ENCODE measurements at places on chromosomes 11 and 22.

GRCh38 chr11:117838901-117839300 is 14.4 kb upstream of the FXYD2 start:
- DNase-seq: no peak

- no peak for DNase-seq
Measured at GRCh38 chr11:655036-655726, 18.1 kb downstream of the DRD4 start.

DNA sequence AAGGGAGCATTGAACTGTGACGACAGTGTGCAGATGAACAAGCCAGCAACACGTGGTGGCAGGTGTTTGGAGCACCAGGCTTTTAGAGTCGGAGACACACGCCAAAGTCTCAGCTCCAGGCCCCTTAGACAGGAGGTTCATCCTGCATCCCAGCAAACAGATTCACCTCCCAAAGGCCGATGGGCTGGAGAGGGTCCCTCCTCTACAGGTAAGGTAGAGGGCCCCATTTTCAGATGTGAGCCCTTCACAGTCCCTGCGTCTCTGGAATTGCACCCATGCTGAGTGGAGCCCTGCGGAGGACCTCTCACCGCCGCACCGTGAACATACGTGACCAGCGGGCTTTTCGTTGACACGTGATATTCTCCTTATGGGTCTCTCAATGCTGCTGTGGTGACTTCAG is 109.0 kb upstream of the B3GAT1 start:
- DNase-seq: no peak

GRCh38 chr22:41485033-41485432 is 16.1 kb downstream of the ACO2 start:
- DNase-seq: no peak

DNA sequence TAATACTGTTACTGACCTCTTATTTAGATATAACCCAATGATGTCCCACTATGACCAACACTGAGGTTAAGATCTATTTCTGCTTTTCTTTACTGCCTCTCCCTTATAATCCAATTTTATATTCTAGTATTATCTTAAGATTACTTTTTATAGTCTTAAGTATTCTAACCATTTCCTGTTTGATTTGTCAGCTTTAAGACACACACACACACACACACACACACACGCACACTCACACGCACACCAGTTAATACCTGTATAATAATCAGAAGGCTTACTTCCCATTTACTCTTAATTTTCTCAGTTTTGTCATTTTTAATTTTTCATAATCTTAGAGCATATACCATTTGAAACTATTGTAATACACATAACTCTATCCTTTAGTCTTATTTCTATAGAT is 226.0 kb upstream of the C11orf87 start:
- DNase-seq: no peak

DNA sequence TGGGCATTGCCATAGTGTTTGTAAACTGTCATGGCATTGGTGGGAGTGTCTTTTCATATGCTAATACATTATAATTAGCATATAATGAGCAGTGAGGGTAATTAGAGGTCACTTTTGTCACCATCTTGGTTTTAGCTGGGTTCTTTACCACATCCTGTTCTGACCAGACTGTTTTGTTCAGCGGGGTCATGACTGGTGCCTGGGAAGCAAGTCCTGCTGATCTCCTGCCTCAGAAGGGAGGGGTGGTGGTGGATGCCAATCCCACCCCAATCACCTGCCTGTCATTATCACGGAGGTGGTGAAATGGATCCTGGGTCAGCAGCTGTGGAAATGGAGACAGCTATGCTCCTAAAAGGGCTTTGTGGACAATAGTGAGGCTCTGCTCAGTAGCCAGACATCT is 31.2 kb downstream of the IL18 start:
- no peak for DNase-seq

- DNase-seq: no peak
Measured at GRCh38 chr11:16356057-16356760, at the start of gene SOX6. Gene SOX6, minus strand, starts transcription at chr11:16356546. Its CDS starts 15,298 bp downstream, at chr11:16341248.

- no peak for DNase-seq
Measured at GRCh38 chr11:112223121-112223520, 3.1 kb upstream of the PTS start.

DNA sequence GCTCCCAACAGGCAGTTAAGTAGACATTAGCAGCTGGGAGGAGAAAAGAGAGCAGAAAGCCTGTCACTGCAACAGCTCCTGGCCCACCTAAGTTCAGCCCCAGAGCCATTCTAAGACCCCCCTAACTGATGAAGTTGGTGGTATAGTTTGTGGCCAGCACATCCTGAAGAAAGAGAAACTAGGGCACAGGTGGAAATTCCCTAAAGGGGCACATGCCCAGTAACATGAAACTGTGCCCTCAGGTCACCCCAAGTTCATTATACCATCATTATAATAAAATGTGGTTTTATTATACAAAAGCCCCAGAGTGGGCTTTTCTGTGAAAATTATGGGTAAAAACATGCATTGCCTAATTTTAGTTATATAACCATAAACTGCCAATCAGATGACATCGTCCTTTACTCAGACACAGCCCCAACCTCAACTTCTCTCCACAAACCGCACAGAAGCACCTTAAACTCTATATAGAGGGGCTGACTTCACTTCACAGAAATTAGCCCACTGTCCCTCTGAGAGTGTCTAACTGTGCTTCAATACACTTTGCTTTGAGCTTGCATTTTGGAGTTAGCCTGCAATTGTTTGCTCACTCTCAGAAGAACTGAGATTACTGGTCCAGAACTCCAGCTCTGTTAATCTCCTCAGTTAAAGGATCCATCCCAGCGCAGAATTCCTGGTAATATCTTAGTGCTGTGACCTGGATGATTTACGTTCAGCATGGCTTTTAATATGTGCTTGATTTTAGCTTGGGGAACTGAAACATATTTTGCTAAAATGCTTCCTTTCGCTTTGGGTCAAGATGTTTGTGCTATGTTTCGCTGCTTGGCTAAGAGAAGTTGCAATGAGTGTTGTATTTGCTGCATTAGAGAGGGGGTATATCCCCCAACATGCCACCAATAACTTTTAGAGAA is 1.8 kb upstream of the APOL3 start:
- DNase-seq: no peak

- DNase-seq: no peak
Measured at GRCh38 chr11:103396237-103396636, 287.0 kb downstream of the DYNC2H1 start.

DNA sequence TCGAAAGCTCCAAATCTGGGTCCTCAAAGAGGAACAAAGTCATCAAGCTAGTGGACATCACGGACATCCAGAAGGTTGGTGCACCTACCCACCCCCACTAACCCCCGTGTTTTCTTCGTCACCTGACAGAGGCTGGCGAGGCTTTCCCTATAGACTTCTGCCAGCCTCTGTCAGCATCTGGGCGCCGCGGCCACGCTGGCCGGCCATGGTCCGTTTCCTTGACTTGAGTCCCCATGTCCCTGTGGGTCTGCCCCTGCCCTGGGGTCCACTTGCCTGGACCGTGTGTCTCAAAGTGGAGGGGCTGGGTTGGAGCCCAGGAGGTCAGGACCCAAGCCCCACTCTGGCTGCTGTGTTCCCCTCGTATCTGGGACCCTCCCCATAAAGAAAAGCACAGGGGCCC is 55.3 kb downstream of the GRAMD4 start:
- DNase-seq: no peak

GRCh38 chr22:43848366-43849171 is 13.7 kb downstream of the SULT4A1 start:
- no peak for DNase-seq

DNA sequence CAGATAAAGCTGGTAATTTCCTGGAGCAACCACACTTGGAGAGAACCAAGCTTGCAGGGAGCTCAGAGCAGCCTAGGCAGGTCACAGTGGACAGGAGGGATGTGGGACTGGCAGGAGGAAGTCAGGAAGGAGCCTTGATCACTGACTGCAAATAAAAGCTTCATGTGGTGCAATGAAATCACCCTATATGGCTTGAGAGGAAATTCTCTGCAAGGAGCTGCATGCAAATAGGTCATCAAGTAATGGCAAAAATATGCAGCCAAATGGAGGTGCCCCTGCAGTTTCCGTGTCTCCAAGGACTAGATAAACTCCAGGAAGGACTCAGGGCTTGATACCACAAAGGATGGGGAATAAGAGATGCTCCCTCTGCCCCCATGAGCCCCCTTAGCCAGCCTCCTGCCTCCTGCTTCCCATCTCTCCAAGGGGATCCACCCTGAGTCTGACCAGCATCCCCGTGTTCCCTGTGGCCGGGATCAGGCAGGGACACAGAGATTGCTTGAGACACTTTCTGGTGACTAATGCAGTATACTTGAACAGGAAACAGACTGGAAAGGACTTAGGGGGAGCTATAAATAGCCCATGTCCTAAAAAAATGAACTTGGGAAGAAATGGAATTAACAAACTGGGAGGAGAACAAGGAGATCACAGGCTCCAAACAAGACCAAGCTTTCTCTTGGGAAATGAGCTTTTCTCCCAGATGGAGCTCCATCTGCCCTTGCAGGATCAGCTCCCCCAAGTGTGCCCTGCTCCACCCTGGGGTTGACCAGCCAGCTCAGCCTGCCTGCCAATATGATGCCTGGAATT is 23.9 kb upstream of the MICAL2 start:
- DNase-seq: no peak

All from CD4-positive, alpha-beta T cell (primary cell).